ENCODE measurements at places on chromosomes 5 and 9.

DNA sequence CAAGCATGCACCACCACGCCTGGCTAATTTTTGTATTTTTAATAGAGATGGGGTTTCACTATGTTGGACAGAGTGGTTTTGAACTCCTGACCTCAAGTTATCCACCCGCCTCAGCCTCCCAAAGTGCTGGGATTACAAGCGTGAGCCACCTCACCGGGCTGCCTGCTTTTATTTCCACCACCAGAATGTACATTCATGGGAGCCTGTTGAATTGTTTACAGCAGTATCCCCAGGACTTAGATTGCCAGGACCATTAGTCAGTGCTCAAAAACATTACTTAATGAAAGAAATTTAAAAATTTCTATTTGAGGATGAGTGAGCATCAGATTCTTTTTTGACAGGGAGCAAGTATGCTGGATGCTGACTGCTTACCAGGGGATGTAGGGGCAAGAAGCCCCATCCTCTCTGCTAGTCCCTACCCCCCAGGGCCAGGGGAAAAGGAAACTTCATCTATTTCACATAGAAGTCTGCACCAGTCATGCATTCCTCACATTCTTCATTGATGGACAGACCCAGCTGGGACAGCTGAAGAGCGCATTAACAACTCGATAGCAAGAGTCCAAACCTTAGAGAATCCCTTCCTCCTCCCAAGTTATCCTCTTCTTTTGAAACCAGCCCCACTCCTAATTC is 10.3 kb upstream of the RGMB start:
- H3K27me3 ChIP-seq = peaks cover 61% of the 10 kb centered on the region
- no peak for DNase-seq
- peaks cover 1% of the 10 kb centered on the region for H3K4me1 ChIP-seq
- no peak overlapping the region for H3K27ac ChIP-seq
- no peaks in the 10 kb centered on the region for H3K36me3 ChIP-seq
- H3K4me3 ChIP-seq = no peak overlapping the region

- no peak overlapping the region for H3K4me3 ChIP-seq
- H3K27me3 ChIP-seq = no peaks in the 10 kb centered on the region
- no peaks in the 10 kb centered on the region for H3K4me1 ChIP-seq
- no peak overlapping the region for H3K27ac ChIP-seq
- H3K36me3 ChIP-seq = no peaks in the 10 kb centered on the region
These were observed 88.9 kb downstream of the ZNF366 start for GRCh38 chr5:72418271-72418670.

- H3K4me1 ChIP-seq = peaks cover 84% of the 10 kb centered on the region
- no peak overlapping the region for H3K4me3 ChIP-seq
- no peaks in the 10 kb centered on the region for H3K27me3 ChIP-seq
- DNase-seq = no peak
These were observed 6.4 kb downstream of the CEMIP2 start for GRCh38 chr9:71761938-71762353.

DNA sequence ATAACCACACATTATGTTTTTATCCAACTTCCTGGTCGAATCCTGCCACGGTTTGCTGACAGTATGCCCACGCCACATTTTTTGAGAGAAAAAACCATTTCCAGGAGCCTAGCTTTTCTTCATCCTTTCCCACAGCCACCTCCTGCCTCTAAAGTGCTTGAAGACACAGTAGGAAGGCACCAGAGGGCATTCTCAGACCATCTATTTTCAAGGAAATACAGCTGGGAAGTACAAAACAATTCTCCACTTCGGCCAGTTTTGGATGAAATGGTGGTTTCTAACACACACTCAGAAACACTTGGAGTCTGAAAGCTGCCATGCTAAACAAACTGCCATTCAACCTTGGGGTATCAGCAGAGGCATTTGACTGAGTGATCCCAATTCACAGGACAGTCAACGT is 86.3 kb upstream of the RPS23 start:
- peaks cover 3% of the 10 kb centered on the region for H3K36me3 ChIP-seq
- no peak overlapping the region for H3K4me3 ChIP-seq

DNA sequence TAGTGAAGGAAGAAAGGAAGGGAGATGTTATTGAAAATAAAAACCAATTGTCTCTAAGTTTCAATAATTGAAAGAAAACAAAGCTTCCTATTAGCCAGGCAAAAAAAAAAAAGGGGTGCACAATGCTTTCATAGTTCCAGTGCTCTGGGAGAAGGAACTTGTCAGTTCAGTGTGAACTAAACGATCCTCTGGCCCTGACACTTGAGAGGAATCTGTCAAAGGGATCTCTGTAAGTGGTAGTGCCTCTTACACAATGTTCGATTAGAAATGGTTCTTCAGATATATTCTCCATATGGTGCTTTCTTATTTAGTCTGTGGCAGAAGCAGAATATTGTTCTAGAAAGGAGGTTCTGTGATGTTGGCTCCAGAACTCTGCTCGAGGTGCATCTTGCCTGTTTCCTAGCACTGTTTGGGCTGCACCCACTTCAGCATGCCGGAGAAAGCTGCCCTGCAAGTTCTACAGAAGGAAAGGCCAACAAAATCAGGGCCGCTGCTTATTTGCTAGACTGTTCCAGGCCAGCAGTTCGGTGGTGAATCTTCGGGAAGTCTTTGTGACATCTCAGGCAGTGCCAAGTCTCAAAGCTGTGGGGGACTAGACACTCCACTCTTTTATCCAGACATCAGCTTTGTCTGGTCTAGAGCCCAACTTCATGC is 90.9 kb downstream of the PIK3R1 start:
- no peak for DNase-seq
- H3K4me3 ChIP-seq = no peak overlapping the region
- H3K36me3 ChIP-seq = peaks cover 5% of the 10 kb centered on the region
- H3K27me3 ChIP-seq = no peaks in the 10 kb centered on the region
- no peak overlapping the region for H3K27ac ChIP-seq
- H3K4me1 ChIP-seq = peaks cover 5% of the 10 kb centered on the region

DNA sequence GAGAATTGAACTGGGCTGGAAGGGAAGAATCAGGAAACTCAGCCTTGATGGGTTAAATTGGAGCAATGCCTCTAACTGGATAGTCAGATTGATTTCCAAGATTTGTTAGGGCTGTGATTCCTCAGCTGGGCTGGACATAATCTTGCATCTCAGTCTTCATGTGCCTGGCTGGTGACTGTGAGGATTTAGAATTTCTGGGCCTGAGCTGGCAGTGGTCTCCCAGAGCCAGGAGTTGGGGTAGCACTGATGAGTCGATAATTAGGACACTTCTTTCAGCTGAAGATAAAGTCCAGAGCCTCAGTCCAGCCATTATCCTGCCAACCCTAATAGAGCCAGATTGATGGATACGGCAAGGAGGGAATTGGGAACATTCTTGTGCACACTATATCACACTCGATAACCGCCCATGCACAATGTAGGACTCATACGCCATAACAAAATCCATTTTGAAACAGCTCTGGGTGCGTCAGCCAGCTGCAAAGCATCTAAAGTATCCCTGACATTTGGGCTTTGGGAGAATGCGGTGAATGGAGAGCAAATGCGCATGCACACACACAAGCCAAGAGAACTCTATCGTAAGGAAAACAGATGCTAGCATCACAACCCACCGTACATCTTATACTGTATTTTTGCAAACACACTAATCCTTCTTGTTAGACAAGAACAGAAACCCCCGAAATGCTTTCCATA is 405.1 kb upstream of the KLF4 start:
- no peak overlapping the region for H3K4me3 ChIP-seq
- no peak overlapping the region for H3K27ac ChIP-seq
- no peaks in the 10 kb centered on the region for H3K36me3 ChIP-seq

- no peaks in the 10 kb centered on the region for H3K36me3 ChIP-seq
- no peak overlapping the region for H3K4me3 ChIP-seq
- DNase-seq = no peak
- H3K4me1 ChIP-seq = no peaks in the 10 kb centered on the region
These were observed 25.8 kb upstream of the ARSI start for GRCh38 chr5:150328515-150328914.

All from stimulated activated naive B cell treated with anti-CD40 and anti-IgM and Interleukin-4, amounts not matched to agents 10 μg/mL and 1 μg/mL and 100 μg/mL, for 72 hours (primary cell).